ENCODE measurements at places on chromosomes 3 and 15.
A peak's percentile ranks its signal among the peaks of the same experiment; 100 is the strongest.

DNA sequence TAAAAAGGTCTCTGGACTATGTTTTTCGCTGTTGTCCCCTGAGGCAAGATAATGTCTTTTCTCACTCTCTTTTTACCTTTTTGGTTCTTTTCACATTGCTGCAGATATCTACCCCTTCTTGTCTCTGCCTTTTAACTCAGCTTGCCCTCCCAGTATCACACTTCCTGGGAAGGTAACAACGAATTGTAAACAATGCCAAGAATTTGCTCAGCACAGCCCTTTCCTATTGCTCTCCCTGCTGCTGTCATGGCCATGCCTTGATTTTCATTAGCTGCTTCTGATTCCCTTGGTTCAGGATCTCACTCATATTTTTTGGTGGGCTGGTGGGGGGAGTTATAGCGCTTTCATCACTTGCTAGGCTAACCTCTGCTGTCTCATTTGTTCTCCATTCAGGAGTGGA lies 123.1 kb upstream of the DPH6 start:
- no peak for DNase-seq

GRCh38 chr3:66052721-66053549 lies 14.2 kb upstream of the MAGI1 start:
- DNase-seq, result no peak

DNA sequence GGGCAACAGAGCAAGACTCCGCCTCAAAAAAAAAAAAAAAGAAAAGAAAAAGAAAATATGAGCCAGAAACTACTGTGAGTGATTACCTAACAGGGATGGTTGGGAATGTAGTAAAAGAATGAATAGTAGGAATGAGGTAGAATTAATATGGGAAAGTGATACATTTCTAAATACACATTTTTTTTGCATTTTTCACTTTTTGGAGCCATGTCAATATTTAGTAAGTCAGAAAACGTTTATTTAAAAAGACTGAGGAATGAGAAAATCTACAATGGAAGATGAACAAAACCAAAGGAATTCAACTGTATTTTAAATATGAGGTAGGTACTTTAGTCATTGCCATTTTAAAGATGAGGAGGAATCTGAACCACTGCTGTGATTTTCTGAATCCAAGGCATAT lies 817.2 kb upstream of the CADM2 start:
- DNase-seq, result no peak

GRCh38 chr15:59396211-59396610 lies 23.5 kb upstream of the MYO1E start:
- DNase-seq, result no peak

- DNase-seq, result no peak
These were observed 272.1 kb upstream of the ALCAM start for GRCh38 chr3:105094588-105094987.

GRCh38 chr15:63392361-63393009 lies 10.8 kb upstream of the CA12 start:
- no peak for DNase-seq

- DNase-seq, result no peak
These were observed 26.0 kb upstream of the MAP4 start for GRCh38 chr3:48042071-48042760.

- DNase-seq, result peak; percentile 44
These were observed 98.7 kb downstream of the TBC1D5 start for GRCh38 chr3:17643691-17644090.

GRCh38 chr3:9196020-9196419 lies 53.4 kb downstream of the SRGAP3 start:
- DNase-seq, result no peak

DNA sequence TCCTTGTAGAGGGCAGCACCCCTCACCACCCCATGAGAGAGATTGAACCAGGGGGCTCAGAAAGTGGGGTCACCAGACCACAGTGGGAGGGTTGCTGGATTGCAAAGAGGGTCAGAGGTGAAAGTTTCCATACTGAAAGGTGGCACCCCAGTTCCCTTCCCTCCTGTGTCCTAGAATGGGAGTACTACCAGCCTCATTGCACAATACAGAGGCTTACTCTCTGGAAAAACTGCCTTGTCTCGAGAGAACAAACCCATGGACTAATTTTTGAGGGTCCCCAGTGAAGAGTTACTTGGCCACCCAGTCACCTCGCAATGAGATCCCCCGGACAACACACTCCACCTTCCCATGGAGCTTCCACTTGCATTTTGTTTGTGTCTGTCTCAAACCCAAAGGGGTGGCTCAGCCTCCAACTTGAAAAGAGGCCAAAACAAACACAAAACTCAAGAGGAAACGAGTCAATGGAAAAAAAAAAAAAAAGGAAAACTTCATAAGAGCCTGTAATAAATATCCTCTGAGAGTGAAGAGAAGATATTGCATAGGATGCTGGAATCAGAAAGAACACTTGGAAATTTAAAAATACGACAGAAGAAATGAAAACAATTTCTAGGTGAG lies 18.6 kb downstream of the MESP2 start:
- DNase-seq, result no peak

DNA sequence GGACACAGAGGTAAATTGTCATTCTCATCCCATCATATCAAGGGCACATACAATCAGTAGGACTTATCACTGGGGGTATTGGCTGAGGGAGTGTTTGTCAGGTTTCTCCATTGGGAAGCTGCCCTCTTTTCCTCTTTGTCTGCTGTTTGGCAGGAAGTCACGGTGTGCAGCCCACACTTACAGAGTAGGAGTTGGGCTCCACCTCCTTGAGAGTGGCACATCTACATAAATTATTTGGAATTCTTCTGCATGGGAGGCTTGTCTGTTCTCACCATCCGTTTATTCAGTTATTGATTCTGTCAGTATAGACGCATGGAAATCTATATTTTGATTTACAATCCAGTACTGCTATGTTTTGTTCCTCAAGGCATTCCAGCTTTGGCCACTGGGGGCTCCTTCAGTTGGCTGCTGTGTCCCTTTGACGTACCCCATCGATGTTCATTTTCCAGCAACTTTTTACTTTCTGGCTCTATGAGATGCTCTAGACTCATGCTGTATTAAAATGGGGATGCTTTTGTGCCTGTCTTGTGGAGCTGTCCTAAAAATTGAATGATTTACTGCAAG lies 200.3 kb downstream of the SLCO3A1 start:
- no peak for DNase-seq

DNA sequence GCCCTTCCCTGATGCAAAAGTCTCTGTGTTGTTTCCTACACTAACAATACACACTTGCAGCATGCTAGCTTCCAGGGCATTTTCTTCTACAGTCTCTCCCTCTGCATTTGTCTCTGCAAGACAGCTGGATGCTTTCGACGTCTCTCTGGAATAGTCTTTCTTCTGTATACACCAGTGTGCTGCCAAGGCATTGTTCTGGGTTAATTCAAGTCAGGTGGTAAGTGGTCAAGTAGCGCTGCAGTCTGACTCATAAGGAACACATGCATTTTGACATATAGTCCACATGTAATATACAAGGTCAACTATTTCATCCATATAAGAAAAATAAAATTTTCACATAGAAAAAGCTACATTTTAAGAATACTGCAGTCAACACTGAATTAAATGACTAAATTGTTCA lies 92.7 kb downstream of the MYLK start:
- DNase-seq, result peak; percentile 61

DNA sequence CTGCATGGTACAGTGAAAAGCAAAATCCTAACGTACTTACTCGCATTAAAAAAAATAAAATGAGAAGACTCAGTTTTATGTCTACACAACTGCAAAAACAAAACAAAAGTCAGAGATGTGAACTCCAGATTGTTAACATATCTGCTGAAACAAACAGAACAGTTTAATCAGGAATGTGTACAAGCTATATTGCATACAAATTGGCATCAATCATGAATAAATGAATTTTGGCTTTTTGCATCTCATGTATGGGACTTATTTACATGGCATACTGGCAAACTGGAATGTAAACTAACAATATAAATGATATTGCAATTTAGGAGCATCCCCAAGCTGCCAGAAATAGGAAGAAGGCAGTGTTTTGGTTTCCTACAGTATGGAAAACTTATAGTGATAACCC lies 79.6 kb upstream of the NSMCE3 start:
- no peak for DNase-seq

DNA sequence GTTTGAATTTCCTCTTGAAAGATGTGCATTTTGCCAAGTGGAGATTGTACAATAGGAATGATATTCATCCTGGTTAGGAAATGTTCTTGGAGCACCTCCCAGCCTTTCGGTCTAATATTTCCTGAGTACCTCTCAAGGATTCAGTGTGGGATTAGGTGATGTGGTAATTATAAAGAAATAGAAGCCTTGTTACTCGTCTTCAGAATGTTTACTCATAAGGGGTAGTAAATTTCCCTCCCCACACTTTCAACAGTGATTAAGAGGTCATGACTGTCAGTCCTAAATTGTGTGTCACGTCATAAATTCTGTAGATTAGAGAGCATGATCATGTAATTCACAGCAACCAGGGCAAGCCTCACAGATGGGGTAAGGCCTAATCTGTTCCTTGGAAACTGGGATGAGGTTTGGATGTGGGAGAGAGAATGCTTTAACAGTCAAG lies 633.1 kb upstream of the TBL1XR1 start:
- DNase-seq, result peak; percentile 87

DNA sequence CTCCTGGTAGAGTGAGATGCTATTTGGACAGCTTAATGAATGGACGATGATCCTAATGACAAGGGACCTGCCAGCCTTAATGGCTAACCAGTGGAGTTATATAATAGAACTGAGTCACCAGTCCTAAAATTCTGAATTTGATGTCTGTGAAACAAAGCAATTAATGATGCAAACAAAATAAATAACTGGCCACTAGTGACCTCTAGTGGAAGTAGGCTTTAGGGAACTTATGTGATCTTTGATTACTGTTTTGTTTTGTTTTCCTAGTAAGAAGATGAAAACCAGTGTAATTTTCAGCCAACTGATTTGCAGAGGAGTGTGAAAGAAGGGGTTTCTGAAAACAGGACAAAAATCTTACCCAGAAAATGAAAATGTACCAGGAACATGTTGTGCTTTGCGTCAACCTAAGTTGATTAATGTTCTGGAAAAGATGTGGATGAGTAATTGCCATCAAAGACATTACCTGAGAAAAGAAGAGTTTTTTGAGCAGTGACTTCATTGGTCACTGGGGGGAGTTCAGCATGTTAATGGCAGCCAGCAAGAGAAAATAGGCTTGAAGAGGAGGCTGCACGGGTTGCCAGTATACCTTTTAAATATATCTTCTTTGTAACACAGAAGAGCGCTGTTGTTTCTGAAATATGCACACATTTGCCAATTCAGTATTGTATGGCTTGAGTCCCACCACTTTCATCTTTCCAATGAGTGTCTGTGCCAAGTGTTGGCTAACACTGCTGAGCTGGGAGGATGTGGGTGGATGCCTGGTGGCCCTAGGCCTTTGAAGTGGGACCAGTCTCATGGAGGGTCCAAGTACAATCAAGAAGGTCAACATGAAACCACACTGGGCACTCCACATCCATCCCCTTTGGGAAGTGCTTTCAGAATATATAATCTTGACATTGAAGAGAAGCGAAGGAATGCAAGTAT lies 9.3 kb downstream of the VEPH1 start:
- DNase-seq, result peak; percentile 49

DNA sequence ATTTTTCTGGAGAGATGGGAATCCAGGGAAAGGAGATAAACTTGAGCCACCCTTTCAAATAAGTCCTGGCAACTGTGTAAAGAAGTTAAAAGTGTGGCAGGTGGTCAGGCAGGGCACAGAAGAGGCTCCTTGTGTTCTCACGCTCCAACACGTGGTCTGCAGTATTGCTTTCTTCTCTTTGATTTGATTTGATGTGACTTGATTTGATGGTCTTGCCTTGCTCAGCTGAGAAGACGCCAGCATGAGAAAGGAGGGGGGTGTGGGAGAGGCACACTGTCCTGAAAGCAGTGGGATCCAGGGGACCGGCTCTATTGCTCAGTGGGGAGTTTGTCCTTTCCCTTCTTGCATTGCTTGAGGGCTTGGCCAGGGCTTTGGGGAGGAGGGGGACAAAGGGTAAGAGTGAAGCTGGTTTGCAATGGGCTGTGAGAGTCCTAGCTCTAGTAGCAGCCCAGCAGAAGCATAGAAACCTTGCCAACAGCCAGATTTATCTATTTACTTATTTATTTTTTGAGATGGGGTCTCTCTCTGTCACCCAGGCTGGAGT lies 25.7 kb upstream of the NEO1 start:
- no peak for DNase-seq

- no peak for DNase-seq
These were observed 124.2 kb upstream of the ADPGK start for GRCh38 chr15:72907733-72908132.

DNA sequence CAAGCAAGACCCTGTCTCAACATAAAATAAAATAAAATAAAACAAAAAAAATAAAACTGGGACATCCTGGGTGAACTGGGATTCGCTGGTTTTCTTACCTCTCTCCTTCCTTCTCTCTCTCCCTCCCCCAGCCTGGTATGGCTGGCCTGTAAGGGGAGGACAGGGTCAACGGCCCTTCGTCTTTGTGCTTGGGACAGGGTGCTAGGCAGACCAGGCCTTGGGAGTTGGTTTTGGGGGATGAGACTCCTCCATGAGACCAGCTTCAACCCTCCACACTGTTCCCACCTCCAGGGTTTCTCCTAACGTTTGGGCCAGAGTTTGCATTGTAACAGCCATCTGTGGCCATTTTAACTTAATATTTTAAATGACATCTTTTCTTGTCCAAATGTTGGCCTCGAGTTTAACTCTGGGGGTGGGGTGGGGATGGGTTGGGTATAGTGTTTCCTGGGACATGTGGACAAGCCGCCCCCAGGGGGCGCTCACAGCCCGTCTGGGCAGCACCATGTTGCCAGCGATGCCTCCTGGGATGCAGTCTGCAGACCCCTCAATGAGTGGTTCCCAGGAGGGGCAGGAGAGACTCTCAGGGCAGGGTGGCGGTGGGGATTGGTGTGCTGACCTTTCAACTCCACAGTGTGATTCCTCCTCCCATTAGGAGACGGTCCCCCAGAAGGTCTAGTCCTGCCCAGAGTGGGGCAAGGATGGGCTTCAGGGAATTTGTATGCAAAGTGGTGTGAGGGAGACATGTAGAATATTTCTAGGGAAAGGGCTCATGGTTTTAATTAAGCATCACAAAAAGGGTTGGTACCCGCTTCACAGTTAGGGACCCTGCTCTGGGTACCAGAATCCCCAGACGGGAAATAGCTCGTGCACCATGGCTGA lies 37.7 kb upstream of the LCTL start:
- DNase-seq, result no peak

GRCh38 chr15:35698331-35698730 lies 152.4 kb upstream of the DPH6 start:
- no peak for DNase-seq
